ENCODE measurements at places on chromosomes 7 and 10.
A peak's percentile ranks its signal among the peaks of the same experiment; 100 is the strongest.

DNA sequence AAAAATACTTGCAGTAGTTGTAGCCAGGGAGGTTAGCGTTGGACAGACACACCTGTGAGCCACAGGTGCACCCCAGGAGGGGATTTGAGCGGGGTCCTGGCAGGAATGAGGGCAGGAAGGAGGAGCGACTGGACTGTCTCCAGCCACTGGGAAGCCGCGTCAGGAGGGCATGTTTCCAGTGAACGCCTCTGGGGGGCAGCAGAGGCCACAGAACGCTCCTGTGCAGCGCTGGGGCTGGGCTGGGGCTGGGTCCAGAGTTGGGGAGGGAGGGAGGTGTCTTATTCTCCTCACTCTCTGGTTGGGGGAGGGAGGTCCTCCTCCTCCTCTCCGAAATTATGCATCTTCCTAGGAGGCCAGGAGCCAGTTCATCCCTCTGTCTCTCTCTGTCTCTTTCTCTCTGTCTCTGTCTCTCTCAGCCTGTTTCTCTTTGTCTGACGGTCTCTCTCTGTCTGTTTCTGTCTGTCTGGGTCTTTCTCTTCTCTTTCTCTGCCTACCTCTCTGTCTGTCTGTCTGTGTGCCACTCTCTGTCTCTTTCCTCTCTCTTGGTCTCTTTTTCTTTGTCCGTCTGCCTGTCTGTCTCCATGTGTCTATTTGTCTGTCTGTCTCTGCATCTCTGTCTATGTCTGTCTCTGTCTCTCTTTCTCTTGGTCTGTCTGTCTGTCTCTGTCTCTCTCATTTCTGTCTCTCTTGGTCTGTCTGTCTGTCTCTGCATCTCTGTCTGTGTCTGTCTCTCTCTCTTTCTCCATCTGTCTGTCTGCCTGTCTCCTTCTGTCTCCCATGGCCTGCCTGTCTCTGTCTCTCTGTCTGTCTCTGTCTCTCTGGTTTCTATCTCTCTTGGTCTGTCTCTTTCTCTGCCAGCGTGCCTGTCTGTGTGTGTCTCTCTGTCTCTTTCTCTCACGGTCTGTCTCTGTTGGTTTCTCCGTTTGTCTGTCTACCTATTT is 9.9 kb upstream of the PSMG3 start:
- DNase-seq = peak; percentile 54

DNA sequence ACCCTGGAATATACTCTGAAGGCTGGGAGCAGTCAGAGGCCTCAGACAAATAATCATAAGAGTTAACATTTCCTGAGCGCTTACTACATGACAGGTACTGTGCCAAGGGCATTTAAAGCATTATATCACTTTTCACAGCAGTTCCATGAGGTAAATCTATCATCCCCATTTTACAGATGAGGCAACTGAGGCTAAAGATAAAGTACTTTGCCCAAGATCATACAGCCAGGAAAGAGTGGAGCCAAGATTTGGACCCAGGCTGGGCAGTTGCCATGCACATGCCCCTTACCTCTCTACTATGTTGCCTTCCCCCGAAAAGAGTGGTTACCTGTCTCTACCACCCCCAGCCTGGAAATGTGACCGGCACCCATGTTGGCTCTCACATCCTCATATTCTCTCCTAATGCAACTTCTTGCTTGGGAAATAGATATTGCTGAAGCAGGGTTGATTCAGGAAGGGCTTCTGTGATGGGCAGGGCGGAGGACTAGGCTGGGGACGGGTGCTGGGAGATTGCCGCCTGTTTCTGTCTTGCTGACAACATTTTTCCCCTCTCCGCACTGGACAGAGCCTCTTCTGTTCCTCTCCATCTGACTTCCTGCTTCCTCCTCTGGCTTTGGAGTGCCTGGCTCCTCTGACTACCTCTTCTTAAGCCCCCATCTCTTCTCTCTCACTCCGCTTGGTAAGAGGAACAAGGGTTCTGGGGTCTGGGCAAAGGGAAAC is 13.8 kb downstream of the SMO start:
- DNase-seq = no peak

GRCh38 chr10:3271354-3272115 is 99.0 kb upstream of the PITRM1 start:
- no peak for DNase-seq

GRCh38 chr10:110032801-110033700 is 25.3 kb downstream of the ADD3 start:
- no peak for DNase-seq

DNA sequence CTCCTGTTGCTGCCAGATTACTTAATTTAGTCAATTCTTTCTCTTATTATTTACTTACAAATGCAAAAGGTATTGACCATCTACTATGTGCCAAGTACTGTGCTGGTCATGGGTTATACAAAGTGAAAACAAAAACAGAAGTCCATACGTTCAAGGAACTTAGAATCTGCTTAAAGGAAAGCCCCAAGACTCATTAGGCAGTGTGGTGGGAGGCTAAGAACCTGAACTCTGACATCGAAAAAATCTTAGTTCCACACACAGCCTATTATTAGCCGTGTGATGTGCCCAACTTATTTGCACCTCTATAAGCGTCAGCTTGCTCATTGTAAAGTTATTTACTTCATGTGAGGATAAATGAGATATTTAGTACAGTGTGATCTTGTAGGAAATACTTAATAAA is 227.4 kb upstream of the SORCS1 start:
- DNase-seq = no peak

GRCh38 chr7:99837649-99838361 is 10.0 kb downstream of the CYP3A43 start:
- DNase-seq = no peak

GRCh38 chr7:151089893-151090730 is 3.8 kb downstream of the AGAP3 start:
- no peak for DNase-seq

DNA sequence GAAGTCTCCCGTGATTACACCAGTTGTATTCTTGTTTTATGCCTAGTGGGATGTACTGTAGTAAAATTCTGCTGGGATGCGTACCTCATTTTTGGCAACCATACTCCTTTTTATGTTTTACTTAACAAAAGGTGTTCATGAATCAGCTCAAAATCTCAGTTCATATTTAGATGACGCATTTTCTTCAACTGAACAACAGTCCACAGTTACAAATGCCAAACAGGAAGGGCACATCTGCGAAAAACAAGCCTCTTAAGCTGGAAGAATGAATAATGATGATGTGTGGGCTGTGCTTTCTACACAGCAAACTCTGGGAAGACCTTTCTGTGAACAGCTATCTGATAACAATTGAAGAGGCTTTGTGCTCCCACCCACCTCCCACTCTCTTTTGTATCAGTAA is 68.4 kb upstream of the NRBF2 start:
- no peak for DNase-seq

DNA sequence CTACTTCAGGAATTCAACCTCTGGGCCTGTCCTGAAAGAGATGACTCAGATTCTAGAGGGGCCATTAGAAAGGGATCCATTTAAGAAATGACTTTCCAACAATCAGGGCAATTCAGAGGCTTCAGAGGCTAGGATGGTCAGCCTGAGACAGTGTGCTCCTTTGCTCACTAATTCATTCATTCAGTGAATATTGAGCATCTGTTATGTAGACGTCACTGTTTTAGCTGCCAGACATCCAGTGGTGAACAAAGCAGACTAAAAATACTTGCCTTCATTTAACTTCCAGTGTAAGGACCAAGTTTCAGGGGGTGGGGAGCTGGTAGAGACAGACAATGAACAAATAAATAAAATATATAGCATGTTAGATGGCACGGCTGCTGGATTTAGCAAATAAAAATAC is 1.6 kb downstream of the KIAA1217 start:
- no peak for DNase-seq

- no peak for DNase-seq
Observed at GRCh38 chr7:68511281-68511680, 1087.0 kb upstream of the AUTS2 start.

DNA sequence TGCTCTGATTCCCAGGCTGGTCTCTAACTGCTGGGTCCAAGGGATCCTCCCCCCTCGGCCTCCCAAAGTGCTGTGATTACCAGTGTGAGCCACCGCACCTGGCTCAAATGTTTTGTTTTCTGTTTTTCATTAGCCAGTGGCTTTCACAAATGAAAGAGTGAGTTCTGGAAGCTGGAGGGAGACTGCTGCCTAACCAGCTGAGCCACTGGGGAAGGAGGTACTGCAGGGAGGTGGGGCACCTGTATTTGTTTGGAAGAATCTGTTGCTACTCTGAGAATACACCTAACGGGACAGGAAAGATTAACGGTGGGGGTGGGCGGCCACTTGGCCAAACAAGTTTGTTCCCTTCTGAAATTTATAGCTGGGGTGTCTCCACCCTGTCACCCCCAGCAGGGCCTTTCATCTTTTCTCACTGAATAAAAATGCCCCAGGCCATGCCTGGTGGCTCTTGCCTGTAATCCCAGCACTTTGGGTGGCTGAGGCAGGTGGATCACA is 4.7 kb downstream of the STOX1 start:
- DNase-seq = no peak

DNA sequence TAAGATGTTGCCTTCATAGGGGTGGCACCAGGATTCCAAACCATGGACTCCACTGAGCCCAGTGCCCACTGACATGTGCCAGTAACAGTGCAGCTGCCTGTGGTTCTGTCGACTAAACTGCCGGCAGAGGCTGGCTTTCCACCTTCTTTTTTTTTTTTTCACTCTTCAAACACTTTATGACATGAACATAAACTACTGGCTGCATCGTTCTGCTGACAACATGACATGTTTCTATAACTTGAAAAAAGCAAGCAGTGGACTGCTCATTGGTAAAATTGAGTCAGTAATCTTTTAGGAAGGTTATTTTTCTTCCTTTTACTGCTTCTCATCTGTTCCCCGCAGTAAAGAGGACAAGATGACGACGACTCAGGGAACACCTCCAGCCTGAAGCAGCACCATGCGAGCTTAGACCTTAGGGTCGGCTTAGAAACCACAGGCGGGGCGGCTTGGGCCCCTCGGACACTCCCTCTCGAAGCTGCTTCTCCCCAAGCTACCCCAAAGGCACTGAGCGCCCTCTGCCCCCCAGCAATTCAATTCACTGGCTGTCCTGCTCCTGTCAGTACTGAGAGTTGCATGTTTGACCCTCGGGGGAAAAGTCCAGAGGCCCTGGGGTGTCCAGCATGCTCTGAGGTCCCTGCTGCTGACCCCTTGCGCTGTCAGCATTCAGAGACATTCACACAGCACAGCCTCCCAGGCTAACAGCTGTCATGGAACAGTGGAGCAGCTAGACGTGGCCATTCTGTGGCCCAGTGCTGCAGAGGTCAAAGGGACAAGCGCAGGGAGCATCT is 112.5 kb downstream of the EGFR start:
- DNase-seq = no peak

DNA sequence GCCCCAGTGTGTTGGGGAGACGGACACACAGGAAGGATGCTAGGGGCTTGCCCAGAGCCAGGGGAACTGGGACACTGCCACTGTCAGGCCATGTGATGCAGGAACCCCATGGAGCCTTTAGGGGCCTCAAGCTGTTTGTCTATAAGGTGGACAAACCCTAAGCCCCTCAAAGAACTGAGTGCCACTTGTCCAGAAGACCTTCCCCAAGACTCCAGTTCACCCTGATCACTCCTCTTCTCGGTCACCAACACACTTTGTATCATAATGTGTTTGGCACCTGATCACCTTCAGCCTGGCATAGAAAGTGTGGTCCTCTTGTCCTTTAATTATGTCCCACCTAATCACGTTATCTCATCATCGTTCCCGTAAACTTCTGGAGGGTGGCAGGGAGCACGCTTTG is 700 bp downstream of the H2BK1 start:
- DNase-seq = no peak

DNA sequence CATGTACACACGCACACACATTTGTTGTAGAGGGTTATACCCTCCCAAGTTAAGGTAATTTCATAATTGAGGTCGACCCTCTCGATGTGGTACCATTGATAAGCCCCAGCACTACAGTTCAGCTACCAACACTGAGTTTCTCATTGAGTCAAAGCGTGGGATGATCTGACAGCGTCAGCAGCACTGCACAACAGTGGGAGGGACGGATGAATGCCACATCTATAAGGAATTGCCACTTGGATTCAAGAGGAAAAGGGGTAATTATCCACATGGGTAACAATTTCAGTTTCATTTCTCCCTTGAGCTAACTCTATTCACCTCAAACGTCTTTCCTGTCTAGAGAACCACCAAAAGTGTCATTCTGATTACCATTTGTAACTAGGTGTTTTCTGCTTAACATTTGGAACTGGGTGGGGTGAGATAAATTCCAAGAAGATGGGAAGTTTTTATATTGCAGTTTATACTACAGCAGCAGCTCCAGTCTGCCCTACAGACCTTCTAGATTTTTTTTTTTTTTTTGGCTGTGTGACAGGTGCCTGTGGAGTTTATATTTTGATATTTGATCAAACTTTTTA is 342.9 kb downstream of the AUTS2 start:
- no peak for DNase-seq

DNA sequence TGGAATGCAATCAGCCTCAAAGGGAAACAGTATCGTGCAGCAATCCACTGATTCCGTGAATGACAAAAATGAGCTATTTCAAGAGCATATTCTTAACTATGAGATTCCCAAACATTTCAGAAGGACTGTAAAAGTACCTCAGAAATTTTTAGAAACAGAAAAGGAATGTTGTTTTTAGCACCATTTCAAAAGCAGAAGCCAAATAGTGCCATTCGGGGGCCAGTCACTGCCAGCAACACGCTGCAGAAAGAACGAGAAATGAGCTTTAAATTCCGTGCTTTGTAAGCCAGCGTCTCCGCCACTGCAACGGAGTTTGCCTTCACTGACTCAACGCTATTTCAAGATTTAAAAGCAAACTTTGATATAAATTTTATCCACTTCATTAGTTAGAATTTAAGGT is 6.3 kb downstream of the NUDT5 start:
- DNase-seq = no peak

DNA sequence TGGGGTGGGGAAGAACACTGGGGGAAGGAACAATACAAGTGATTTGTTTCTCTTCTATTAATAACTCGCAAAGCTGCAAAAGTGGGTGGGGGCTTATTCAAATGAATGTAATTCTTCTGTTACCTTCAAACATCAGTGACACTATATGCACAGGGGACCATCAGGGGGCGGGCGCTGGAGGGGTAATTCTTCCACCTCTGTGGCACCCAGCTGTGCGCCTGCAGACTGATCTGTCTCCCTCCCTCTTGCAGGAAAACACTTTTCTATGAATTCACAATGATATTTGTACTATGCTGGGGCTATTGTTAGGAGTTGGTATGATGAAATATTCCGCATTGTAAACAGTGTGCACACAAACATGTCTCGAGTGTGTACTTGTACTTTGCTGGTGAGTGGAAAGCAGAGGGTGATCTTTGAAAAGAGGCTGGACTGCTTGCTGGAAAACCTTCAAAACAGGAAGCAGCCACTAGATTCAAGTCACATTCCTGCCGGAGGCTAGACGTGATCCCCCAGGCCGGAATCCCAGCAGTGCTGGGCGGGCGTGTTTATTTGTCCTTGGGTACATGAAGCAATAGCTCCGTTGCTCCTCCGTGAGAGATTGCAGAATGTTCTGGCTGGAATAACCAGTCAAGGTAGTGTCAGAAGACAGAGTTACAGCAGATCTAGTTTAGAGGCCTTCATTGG is 15.8 kb upstream of the BNIP3 start:
- DNase-seq = no peak
